CD8-positive, alpha-beta T cell (primary cell): ENCODE measurements at places on chromosomes 11 and 22.
A peak's percentile ranks its signal among the peaks of the same experiment; 100 is the strongest.

DNA sequence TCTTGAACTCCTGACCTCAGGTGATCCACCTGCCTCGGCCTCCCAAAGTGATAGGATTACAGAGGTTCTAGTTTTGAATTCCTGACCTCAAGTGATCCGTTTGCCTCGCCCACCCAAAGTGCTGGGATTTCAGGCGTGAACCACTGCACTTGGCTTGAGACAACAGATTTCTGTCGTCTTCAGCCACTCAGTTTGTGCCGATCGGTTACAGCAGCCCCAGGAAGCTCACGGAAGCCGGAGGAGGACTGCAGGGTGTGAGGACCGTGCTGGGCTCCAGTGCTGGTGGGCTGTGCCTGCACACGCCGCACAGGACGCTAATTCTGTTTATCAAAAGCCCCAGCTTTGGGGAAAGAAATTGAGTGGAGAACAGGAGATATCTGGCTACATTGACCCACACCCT lies 82.0 kb downstream of the CELSR1 start:
- DNase-seq = no peak

- DNase-seq = no peak
These were observed 24.8 kb downstream of the FOLR3 start for GRCh38 chr11:72160319-72160718.

- DNase-seq = no peak
These were observed 3.1 kb downstream of the IL2RB start for GRCh38 chr22:37146507-37147180.

GRCh38 chr11:64996710-64997380 lies at the start of gene BATF2:
Gene BATF2 (minus strand): TSS chr11:64996971. CDS start chr11:64996914, 57 bp downstream.
- DNase-seq = no peak

- DNase-seq = no peak
These were observed 125.7 kb downstream of the MRTFA start for GRCh38 chr22:40510631-40511364.

DNA sequence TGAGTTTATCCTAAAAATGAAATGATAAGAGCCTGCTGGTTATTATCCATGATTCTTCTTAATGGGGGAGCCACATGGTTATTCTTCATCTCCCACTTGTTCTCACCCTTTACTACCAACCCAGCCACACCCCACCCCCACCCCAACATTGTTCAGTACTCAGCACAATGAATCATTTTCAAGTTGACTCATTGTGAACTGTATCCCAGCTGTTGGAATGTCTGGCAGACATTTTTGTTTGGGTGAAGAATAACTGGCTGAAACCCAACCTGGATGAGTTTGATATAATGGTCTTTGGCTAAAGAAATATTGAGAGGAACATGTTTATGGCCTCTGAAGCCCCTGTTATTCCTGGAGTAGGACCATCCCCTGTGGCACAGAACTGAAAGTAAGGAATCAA lies 136.2 kb downstream of the ELP4 start:
- DNase-seq = no peak

DNA sequence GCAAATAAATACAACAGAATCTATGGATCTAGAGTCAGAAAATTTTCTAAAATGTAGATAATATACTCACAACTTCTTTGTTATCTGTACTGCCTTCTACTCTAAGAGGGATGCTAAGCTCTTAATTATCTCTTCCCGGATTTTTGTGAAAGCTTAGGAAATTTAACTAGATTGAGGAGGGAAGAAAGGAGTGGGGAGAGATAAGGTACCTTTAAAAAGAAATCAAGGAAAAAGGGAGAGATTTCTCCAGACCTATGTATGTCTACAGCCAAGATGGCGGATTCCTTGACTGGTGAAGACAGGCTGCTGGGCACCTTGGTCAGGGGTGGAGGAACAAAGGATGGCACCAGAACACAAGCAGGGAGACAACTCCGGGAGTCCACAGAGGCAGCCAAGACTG lies 23.0 kb downstream of the ZNF280B start:
- no peak for DNase-seq

- DNase-seq = no peak
These were observed 58.7 kb downstream of the AHNAK start for GRCh38 chr11:62487738-62488551.

DNA sequence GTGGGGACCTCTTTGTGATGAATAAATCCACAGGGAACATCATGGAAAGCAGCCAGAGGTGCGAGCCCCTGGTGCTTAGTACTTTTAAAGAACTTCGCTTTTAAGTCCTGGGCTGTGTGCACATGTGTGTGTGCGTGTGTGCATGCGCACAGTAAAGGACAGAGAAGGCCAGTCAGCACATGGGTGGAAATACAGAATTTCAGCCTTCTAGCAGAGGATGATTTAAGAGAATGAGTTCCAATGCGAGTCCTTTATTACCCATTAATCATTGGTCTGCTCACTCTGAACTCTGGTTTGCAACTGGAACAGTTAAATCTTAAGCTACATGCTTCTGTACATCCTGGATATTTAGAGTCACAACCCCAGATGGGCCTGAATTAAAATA lies 18.9 kb downstream of the TEAD1 start:
- no peak for DNase-seq

GRCh38 chr11:105297463-105297862 lies 157.9 kb upstream of the CARD18 start:
- no peak for DNase-seq

DNA sequence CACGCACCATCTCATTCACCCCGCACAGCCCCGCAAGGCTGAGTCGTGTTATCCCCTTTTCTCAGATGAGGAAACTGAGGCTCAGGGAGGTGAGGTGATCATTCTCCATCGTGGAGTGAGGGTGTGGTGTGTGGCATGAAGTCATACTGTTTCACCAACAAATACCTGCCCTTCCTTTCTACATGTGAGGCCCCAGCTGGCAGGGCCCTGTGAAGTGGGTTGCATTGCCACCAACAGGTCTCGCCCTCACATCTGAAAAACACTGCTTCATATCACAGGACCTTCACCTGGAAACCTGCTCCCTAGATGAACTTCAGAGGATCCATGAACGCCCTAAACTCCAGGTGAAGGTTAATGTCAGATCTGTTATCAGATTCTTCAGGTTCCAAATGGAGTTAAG lies 4.3 kb downstream of the SSTR3 start:
- DNase-seq = no peak

DNA sequence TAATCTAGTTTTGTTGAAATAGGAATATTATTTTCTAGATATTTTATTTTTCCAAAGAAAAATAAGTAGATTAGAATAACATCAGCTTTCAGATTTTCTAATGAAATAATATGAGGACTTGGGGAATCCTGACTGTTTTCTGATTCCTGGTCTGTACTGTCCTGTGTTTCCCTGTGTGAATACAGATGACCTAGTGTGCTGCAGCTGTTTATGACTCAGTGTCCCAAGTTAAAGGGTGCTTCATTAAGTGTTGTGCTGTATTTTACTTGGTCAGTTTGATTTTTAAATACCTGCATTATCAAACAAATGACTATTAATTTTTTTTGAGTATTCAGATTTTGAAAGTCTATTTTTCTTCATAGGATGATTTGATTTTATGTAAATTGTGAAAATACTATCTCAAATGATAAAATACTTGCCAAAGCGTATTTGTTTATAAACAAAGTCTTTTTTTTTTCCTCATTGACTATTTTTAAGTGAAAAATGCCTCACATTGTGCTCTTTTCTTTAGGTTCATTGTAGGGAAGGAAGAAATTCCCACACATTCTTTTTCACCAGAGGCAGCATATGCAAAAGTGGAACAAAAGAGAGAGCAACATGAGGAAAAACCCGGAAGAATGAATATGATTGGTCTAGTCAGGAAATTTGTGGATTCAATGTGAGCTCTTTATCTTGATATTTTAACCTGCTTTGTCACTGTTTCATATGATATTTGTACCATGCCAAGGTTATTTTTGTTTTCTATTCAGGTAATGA lies 264.2 kb downstream of the TMEM135 start:
- DNase-seq = no peak

DNA sequence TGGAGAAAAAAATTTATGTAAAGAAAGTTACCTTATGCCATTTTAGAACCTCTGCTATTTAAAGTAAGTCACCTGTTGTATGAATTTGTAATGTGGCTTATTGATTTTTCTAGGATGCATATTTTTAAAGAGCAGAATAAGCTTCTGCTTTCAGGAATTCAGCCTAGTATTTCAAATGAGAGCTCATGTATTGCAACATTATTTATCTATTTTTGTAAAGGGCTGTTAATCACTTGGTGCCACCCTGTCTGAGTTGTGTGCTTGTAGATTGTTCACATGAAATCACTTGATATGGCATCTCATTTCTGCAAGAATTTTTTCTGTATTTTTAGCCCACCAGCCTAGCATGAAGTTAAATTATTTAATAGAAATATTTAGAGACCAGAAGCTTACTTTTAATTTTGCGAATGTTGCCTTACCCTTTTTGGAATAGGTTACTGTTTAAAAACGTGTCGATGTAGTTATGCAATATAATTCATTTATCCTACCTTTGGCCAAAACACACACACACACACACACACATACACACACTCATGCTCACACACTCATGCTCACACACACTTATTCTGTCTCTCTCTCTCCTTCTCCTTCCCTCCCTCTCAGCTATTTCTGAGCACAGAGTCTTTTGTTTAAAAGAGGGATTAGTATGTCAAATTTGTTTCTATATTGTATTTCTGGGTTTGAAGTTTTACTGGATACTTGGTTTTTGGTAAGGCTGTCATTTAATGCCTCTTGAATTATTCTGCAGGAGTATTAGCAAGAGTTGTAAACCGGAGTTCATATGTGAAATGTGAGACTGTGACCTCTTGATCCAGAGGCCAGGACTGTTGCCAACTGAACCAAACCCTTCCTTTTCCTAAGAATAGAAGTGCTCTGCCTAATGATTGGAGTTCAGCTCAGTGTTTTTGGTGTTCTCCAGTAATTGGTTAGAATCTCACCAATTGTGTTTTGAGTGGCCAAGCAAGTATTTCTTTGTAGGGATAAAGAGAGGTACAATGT lies 34.4 kb downstream of the YAP1 start:
- no peak for DNase-seq

DNA sequence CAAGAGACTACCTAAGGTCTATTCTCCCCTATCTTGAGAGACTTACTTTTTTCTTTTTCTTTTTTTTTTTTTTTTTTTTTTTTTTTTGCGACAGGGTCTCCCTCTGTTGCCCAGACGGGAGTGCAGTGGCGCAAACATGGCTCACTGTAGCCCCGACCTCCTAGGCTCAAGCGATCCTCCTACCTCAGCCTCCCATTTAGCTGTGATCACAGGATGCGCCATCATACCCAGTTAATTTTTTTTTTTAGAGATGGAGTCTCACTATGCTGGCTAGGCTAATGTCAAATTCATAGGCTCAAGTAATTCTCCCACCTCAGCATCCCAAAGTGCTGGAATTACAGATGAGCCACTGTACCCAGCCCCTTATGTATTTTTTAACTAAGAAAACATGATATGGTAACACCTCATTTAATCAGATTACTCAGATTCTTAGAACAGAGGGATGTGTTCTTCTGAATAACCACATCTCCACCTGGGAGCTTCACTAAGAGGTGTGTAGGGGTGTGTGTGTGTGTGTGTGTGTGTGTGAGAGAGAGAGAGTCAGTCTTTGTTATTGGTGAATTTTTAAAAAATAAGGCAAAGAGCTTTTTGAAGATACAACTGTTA lies 102.9 kb downstream of the USP35 start:
- DNase-seq = no peak

DNA sequence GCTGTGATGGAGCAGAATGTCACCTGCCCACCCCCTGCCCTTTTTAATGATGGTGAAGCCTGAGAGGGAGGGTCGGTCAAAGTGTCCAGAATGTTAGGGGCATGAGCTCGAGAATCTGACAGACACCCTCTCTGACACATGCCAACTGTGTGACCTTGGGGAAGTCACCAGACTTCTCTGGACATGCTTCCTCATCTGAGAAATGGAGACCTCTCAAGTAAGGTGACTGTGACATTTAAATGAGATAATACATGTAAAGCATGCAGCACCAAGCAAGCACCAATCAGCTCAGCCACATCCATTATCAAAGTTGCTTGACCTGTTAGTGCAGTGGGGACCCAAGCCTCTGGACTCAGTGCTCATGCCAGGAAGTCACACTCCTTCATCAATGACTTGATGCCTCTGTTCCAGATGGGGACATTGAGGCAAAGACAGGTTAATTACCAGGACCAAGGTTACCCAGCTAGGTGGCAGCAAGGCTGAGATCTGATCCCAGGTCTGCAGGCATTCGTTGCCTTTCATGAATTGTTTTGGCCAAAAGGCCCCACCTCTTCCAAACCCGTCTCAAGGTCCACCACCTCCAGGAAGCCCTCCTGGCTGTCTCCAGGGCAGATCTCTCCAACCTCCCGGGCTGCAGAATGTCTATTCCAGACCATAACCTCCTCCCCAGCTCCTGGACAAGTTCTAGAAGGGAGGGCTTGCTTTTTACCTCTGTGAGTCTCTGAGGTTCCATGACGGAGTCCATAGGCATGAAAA lies 38.8 kb upstream of the SYT7 start:
- no peak for DNase-seq

DNA sequence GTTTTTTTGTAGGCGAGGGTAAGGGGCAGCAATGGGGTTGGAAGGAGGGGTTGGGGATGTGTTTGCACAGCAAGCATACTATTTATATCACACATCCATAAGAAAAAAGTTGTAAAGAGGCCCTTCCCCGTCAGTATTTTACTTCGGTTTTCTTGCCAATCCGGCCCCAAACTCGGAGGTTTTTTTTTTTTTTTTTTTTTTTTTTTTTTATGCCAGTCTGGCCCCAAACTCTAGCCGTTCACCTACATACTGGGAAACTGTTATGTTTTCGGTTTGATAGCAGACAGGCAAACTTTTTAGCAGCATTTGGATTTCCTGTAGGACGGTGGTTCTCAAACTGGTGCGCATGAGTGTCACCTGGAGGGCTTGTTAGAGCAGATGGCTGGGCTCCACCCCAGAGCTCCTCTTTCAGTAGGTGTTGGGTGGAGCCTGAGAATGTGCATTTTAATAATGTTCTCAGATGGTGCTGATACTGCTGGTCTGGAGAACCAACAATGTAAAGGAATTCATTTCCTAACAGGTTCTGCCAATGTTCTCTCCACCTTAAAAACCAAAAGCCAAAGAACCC lies 76.5 kb upstream of the ZBED5 start:
- peak; percentile 52 for DNase-seq

DNA sequence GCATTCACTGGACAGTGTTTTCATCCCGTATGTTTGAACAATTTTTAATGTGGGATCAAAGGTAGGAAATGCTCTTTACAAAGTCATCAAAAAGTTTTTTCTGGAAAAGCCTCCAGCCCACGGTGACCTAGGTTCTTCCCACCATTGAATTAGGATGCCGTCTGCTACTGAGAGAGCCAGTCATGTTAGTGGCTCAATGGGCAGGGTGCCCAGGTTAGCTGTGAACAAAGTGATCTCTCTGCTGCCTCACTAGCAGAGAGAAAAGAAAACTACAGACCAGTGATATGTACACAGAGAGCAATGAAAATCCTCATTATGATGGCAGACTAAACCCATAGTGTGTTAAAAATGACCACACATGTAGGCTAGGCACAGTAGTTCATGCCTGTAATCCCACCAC lies 32.4 kb downstream of the KCNQ1 start:
- DNase-seq = no peak

- no peak for DNase-seq
These were observed 712 bp downstream of the UPK3A start for GRCh38 chr22:45285263-45286058.

DNA sequence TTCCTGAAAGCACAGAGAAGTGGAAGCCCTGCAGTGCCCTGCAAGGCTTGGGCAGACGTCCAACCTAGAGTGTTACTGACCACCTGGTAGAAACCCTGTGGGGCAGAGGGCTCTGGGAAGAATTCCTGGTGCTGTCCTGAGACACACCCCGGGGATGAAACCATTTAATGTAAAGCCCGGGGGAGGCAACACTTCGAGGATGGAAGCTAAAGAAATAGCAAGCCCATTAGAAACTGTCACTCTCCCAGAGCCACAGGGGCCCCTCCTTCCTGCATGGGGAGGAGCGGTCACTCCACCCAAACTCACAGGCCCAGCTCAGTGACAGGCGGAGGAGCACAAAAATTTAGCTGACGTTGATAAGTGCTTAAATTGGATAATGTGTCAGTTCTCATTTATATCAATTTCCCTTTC lies 57.6 kb downstream of the NRXN2 start:
- no peak for DNase-seq
